Effector memory CD4-positive, alpha-beta T cell (primary cell): ENCODE measurements at places on chromosomes 5 and 9.
A peak's percentile ranks its signal among the peaks of the same experiment; 100 is the strongest.

- no peak overlapping the region for H3K27ac ChIP-seq
- no peak overlapping the region for H3K4me3 ChIP-seq
- H3K4me1 ChIP-seq = no peaks in the 10 kb centered on the region
- H3K27me3 ChIP-seq = no peaks in the 10 kb centered on the region
- no peak for DNase-seq
These were observed 56.9 kb downstream of the ACER2 start for GRCh38 chr9:19465586-19466279.

DNA sequence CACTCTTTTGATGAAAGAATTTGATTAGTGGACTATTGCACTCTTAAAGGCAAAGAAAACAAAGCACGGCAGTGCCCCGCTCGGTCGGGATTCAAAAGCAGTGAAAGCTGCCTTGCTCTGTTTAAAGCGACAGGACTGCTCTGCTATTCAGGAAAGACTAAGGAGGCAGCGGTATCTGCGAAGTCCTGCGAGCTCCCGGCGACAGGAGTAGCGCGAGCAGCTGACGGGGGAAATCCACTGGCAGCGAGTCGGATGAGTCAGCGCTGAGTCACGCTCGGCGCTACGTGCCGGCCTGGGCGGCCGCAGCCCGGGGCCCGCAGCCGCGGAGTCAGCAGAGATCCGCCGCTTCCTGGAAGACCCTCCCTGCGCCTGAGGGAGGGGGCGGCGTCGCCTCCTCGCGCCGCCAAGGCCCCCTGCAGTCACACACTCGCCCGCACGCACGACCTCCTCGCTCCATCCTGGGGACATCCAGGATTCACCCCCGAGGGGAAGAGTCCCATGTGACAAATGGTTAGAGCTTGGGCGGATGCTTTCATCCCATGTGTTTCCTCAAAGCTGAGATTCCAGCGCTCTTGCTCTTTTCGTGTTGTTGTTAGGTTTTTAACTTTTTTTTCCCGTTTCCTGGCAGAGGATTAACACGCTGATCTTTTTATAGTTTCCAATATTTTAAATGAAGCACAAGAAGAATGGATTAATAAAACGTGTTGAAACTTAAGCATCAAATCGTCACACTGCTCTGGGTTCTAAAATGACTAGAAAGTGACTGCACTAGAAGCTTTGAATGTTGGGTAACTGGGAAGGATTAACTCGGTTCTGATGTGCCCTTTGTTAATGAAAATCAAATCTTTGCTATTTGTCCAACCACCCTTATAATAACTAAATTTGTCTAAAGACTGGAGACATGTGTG is 102.5 kb downstream of the ARRDC3 start:
- peaks cover 13% of the 10 kb centered on the region for H3K4me1 ChIP-seq
- H3K27me3 ChIP-seq = no peaks in the 10 kb centered on the region
- DNase-seq = peak; percentile 80

- H3K36me3 ChIP-seq = no peaks in the 10 kb centered on the region
- no peaks in the 10 kb centered on the region for H3K4me1 ChIP-seq
- no peaks in the 10 kb centered on the region for H3K27me3 ChIP-seq
- no peak overlapping the region for H3K4me3 ChIP-seq
- no peak overlapping the region for H3K27ac ChIP-seq
These were observed 65.8 kb upstream of the CDK5RAP2 start for GRCh38 chr9:120645760-120646159.

- peak; percentile 36 for DNase-seq
- peaks cover 33% of the 10 kb centered on the region for H3K36me3 ChIP-seq
- H3K4me3 ChIP-seq = peak overlapping the region; percentile 41
- no peaks in the 10 kb centered on the region for H3K27me3 ChIP-seq
- peak overlapping the region; percentile 97 for H3K27ac ChIP-seq
- peaks cover 29% of the 10 kb centered on the region for H3K4me1 ChIP-seq
These were observed 653 bp upstream of the HNRNPH1 start for GRCh38 chr5:179623906-179624741.

DNA sequence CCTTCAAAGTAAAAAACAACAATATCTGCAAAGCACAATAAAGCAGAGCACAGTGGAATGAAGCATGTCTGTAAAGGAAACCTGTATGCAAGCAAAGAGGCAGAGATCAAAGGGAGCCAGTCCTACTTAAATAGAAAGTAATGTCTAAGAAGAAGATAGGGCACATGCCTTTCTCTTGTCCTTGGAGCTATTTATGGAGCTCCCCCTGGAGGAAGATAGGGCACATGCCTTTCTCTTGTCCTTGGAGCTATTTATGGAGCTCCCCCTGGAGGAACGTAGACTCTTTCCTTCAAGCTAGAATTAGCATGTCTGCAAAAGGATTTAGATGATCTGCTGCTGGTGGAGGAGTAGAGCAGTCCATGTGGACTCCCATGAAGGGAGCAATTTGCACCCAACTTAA is 168.1 kb upstream of the RASEF start:
- H3K4me1 ChIP-seq = no peaks in the 10 kb centered on the region
- no peak overlapping the region for H3K27ac ChIP-seq
- no peaks in the 10 kb centered on the region for H3K27me3 ChIP-seq
- H3K4me3 ChIP-seq = no peak overlapping the region
- DNase-seq = no peak
